ENCODE measurements at places on chromosomes 7 and 10.

GRCh38 chr10:43117031-43117776 lies 21.0 kb upstream of the CSGALNACT2 start:
- no peak for DNase-seq

DNA sequence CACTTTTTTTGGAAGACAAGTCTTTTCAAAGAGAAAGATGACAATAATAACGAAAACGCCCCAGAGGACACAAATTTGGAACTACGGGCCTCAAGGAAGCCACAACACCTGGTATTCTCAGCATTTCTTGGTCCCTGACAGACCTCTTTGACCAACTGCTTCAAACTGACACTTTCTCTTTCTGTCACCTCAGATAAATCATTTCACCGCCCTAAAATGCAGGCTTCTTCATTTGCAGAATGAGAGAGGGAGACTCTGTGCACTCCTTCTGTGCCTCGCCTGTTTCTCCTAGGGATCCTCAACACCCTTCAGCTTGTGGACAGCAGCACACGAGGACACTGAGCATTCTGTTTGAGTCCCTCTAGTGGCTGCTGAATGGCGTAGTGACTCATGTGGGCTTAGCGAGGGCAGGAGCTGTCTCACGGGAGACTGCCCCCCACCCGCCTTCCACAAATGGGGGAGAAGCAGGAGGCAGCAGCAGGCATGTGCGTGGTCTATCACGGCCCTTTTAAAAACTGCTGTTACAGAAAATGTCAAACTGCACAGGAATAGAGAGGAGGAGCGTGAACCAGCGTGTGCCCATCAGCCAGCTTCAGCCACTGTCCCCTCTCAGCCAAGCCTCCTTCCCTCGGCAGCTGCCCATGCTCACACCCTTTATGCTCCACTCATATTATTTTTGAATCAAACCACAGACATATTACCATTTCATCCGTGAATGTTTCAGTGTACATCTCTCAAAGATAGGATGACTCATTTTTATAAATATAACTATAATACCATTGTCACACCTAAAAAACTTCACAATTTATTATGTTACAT lies 41.4 kb downstream of the GSDME start:
- DNase-seq, result no peak

DNA sequence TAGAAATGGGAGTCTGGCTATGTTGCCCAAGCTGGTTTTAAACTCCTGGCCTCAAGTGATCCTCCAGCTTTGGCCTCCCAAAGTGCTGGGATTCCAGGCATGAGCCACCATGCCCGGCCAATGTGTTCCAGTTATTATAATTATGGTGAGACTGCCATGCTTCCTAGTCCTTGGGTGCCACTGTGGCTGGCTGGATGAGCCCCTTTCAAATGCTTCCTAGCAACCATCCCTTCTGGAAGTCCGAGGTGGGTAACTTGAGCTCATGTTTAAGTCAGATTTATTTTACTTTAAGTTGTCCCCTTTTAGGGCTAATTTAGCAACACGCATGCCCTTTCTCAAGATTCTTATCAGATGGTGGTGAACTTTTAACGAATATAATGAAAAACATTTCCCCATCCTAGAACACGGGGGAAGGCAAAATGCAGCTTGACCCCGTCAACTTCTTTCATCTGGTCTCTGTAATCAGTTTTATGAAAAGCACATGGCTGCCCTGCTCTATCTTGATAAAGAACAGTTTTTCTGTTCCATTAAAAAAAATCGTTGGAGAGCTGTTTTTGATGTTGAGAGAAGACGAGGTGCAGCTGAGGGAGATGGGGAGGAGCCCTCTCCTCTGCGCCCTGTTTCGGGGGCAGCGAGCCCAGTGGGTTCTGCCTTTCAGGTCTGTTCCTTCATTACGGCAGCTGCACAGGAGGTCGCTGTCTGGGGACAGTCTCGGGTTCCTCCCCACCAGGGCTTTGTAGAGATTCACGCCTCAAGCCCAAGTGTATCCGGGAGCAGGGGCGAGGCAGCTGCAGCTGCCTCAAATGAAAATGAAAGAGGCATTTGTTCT lies 61.0 kb upstream of the MKI67 start:
- no peak for DNase-seq

DNA sequence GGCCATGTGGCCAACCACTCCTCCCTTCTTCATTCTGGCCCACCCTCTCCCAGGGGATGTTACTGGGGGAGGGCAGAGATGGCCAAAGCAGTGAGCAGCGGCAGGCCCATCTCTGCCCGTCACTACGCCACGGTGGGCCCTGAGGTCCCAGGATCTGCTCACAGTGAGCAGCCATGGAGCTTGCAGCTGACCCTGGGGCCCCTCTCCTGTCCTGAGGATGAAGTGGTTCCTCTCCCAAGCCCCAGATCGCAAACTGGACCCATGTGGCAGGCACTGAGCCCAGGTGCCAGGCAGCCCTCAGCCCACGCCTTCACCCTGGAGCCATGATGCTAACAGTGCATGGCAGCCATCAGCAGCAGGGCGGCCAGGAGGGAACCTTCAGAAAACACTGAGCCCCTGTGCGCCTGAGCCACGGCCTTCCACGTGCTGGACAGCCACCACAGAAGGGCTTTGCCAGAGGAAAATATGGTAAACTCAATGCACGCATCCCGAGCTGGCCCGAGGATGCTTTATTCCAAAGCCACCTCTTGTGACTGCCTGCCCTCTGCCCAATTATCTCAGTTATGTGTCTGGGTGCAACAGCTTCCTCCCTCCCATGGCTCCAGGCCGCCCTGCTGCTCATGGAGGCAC lies 485.7 kb downstream of the PTPRN2 start:
- DNase-seq, result no peak

- no peak for DNase-seq
Observed at GRCh38 chr7:147607157-147607800, 983.3 kb upstream of the C7orf33 start.

GRCh38 chr7:103887050-103887449 lies 102.4 kb downstream of the RELN start:
- no peak for DNase-seq

DNA sequence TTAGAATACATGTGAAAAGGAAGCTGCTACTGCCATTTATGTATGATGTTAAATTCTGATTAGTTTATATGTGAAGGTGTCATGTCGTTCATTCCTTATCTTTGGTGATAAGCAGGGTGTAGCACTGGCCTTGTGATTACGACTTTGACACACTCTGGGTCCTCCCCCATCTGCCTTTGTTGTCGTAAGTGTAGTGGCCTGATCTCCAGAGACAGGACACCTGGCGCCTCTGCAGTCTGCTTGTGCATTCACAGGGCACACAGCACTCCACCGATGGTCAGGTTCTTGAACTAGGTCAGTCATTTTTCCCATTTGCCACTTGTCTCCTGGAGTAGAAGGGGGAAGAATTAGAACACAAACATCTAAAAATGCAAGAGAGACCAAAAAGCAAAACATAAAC lies 186.0 kb downstream of the PRKCQ start:
- no peak for DNase-seq

DNA sequence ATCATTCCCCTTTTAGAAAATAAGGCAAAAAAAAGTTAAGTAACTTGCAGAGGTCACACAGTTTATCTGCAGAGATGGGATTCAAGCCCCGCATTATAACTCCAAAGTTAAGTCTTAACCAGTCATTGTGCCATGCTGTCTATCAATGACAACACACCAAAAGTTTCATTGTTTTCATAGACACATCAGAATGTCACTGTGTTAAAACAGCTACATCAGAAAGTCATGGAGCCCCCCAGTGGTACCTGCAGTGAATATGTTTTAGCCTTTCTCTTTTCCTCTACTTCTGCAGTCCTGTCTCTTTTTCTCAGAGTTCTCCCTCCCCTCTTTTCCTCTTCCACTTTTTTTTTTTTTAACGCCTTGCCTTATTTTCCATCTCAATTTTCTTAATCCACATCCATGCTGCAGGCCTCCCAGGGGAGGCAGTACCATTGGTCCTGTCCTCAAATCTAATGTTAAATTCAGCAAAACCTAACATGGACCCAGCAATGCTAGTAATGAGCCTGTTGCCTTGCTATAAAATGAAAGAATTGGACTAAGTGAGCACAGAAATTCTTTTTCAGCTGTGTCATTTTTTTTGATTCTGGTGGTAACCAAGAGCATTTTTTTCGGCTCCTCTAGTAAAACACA lies 3.8 kb upstream of the NRCAM start:
- DNase-seq, result no peak

GRCh38 chr7:132164558-132165125 lies 411.6 kb downstream of the PLXNA4 start:
- no peak for DNase-seq

GRCh38 chr7:25707768-25708620 lies 444.0 kb upstream of the NFE2L3 start:
- no peak for DNase-seq

DNA sequence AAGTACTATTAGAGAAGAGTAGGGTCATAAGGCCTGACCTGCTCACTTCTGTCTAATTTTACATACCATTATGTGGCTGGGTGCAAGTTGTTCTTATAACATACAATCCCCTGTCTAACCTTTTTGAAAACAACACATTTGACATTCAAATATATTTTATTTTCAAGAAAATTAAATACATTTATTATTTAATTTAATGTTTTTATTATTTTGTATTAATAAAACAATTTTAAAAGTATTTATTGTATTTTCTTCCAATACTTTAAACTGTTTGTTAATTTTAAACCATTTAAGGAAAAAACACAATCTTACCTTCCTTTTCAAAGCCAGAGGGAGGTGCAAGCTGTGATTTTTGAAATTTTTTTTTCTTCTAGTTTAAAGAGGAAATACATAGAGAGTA lies 232.8 kb downstream of the KCND2 start:
- DNase-seq, result no peak

DNA sequence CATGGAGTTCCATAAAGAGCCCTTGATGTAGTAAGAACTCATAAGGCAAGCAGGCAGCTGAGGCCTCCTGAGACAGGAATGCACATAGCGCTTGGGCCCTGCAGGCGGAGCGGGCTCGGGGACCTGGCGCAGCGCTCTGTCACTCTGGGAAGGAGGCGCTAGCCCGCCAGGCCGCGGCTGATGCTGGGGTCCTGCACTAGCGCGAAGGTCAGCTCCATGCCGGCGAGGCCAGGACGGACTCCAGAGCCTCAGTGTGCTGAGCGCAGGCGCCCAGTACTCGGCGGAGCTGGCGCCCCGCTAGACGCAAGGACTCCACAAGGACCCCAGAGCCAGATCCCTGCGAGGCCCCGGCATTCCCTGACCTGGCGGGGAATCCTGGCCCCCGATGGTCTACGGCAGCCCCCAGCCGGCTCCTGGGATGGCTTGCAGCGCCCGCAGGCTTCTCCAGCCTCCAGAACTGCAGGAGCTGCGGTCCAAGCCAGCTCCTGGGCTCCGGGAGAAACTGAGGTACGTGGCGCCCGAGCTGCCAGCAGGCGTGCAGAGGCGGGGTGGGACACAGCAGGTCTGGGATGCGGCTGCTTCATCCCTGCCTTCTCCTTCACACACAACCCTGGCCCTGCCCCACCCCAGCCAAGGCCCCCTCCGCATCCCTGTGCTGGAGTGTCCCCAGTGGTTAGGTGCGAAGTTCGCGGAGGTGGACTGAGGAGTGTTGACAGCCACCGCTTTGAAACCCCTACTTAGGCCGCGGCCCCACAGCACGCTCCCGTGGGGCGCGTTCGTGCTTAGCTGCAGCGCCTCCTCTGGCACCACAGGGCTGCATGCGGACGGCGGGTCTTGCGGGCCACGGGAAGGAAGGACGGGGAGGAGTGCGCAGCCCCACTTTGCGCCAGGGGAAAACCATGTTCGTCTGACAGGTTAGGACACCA lies 761.5 kb upstream of the POM121L12 start:
- DNase-seq, result no peak

DNA sequence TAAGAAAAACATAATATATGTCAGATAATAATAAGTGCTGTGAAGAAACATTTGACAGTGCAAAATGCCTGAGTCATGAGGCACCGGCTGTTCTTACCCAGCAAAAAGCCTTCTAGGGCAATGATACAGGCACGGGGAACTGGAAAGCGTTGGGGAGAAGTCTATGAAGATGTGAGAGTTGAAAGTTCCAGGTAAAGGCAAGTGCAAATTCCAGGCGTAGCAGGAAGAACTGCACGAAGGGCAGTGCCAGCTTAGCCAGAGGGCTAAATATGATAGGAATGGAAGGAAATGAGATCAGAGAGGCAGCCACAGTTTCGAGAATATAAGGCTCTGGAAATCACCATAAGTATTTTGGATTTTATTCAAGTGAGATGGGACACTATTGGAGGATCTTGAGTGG lies 87.0 kb downstream of the IPMK start:
- DNase-seq, result no peak

GRCh38 chr7:51029701-51030191 lies 247.1 kb upstream of the GRB10 start:
- no peak for DNase-seq

DNA sequence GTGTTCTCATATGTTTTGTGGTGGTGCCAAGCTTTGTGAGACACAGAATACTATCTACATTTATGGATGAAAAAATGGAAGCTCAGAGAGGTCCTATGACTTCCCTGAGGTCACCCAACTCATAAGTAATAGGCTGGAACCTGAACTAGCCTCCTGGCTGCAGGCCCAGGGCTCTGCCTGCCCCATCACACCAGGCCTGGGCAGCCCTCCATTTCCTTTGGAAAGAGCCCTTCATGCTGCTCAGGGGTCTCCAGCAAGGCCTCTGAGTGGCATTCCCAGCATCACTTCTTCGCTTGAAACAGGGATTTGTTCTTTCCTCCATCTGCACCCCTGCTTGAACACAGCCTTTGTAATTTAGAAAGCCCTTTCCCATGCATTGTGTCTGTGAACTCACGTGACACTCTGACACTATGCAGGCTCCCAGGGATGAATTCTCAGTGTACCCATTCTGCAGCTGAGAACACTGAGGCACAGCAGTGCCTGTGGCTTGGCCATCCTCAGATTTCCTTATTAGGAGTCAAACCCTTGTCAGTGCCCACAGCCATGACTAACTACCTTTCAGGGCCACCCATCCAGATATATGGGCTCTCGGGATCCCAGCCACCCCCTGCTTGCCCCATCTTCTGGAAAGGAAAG lies 127.8 kb upstream of the PPIF start:
- no peak for DNase-seq

GRCh38 chr7:98795741-98796493 lies 73.9 kb downstream of the TMEM130 start:
- no peak for DNase-seq

- DNase-seq, result no peak
Observed at GRCh38 chr10:6578251-6578771, 1.8 kb downstream of the PRKCQ start.

- no peak for DNase-seq
Observed at GRCh38 chr7:32073533-32073932, 3.3 kb upstream of the PDE1C start.
